ENCODE measurements at places on chromosomes 12 and 14.

DNA sequence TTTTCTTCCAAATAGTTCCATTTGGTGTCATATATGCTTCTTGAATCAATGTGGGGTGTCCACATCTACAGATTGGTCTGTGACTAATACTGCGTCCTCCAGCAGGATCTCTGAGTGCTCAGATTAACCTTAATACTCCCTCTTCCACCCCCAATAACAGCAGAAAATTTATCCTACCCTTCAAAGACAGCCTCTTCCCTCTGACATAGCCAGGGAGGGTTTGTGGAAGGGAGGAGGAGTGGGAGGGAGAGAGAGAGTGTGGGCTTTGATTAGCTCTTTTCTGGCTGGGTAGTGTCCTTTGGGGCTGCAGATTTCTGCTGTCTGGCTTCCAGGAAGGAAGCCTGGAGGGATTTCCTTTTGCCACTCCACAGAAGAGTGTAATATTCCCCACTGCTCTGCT is 220.7 kb downstream of the TTC6 start:
- DNase-seq: no peak

DNA sequence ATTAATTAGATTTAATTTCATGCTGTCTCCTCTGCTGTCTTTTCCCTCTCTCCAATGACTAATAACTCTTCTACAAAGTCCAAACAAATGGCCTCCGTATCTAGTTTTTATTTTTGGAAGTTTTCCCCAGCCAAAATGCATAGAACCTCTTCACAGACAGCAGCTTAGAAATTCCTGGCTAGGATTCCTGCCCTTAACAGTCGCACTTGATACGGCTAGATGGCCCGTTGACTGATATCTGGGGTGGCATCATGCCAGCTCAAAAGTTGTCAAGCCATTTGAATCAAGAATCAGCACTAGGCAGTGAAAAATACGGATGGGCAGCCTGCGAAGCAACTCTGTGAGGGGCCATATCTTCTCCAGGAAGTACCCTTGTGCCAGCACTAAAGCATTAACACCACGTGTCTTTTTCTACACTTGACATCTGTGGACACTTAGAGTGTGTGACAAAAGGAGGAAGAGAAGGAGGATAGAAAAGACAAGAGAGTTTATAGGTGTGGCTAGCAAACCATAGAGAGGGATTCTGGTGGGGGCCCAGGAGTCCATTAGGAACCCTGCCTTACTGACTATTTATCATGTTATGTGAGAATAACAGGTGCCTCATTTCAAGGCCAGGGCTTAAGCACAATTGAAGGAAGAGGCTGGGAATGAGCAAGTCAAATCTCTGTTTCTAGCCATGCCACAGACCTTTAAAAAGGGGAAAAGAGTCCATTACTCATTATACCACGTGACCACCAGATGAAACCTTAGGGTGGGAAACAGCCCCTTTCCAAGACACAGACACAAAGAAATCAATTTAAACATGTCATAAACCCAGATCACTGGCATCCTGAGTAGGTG is 39.2 kb upstream of the KRR1 start:
- no peak for DNase-seq

- no peak for DNase-seq
Observed at GRCh38 chr12:19239102-19239501, 109.6 kb downstream of the PLEKHA5 start.

- no peak for DNase-seq
Observed at GRCh38 chr14:96790186-96790585, 7.0 kb upstream of the VRK1 start.

DNA sequence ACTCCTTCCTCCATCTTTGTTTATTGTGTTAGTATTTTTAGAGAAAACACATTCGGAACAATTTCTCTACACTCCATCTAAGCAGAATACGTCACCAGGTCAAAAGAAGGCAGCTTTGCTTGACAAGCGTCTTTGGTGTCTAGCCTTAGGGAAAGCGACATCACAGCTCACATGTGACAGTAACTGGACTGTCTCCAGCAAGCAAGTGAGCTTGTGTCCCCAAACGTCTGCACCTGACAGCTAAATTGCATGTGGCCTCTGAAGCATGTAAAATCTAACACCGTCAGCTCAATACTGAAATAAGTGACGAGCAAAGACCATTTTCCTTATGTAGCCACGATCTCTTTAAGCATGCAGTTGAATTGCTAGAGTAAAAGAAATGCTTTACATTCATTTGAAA is 509.8 kb downstream of the GLT1D1 start:
- DNase-seq: no peak

GRCh38 chr12:115012861-115013235 is 328.9 kb upstream of the TBX3 start:
- no peak for DNase-seq

Data from nucleus accumbens (tissue), 56 donors.